ENCODE measurements at places on chromosomes 13 and 19.

GRCh38 chr13:103517066-103517767, 451.0 kb upstream of the SLC10A2 start:
- DNase-seq, result no peak

- no peak for DNase-seq
Measured at GRCh38 chr13:70905035-70905434, 796.8 kb upstream of the KLHL1 start.

DNA sequence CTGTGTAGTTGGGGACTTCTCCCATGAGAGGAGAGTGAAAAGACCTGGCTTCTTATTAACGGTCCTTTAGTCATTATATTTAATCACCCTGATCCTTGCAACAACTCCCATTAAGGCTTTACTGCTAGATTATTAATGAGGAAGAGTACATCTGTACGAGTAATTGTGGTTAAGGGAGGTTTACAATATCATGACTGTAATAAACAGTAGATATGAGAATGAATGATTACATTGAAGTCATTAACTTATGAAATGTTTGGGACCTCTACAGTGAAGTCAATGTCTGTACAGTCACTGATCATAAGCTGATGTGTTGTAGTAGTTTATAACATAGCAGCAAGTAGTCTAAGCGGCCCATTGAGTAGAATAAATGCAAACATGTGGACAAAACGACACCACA, 24.7 kb downstream of the FGF9 start:
- DNase-seq, result no peak

- no peak for DNase-seq
Measured at GRCh38 chr19:52923778-52924593, 758 bp upstream of the ZNF888 start.

DNA sequence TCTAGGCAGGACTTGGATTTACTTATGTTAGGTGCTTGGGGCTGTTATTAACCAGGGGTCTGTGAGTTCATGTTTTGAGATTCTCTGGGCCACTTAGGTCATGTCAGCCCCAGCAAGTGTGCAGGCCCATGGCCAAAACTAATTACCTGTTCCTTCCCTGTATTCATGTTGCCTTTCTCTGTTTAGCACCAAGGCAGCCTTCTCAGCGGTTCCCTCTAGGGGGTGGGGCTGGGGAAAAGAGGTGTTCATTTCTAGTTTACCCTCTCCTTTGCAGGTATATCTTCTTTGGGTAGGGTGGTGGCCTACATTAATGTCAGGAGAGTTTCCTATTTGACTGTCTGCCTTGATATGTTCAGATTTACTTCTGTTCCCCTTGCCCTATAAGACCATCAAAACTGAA, 61.7 kb downstream of the PDS5B start:
- no peak for DNase-seq

GRCh38 chr13:36329361-36329760, 16.8 kb downstream of the SPART start:
- no peak for DNase-seq

DNA sequence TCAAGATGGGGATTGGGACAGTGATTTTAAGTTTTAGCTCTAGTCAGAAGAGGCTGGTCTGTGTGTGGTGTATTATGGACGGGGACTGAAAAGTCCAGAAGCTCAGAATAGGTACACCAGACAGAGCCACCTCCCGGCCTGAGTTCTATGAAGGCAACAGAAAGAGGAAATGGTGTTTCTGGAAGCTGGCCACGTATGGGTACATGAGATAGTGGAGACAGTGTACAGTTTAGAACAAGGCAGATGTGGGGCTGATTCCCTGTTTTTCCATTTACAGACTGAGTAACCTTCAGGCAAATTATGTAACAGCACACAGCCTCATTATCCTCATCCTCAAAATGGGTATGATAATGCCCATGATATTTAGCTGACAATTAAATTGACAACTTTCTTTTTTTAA, 1.3 kb downstream of the ZNF175 start:
- DNase-seq, result no peak

- no peak for DNase-seq
Measured at GRCh38 chr13:97935071-97935470, 18.4 kb upstream of the IPO5 start.

- no peak for DNase-seq
Measured at GRCh38 chr19:51246164-51246552, 4.7 kb upstream of the SIGLECL1 start.

GRCh38 chr19:38735257-38735686, 9.0 kb downstream of the CAPN12 start:
- peak; percentile 76 for DNase-seq

- no peak for DNase-seq
Measured at GRCh38 chr13:74229242-74229641, 95.0 kb upstream of the KLF12 start.

GRCh38 chr13:99297331-99297730, 9.9 kb downstream of the GPR183 start:
- no peak for DNase-seq

- no peak for DNase-seq
Measured at GRCh38 chr13:112760435-112760834, 70.6 kb downstream of the ATP11A start.

DNA sequence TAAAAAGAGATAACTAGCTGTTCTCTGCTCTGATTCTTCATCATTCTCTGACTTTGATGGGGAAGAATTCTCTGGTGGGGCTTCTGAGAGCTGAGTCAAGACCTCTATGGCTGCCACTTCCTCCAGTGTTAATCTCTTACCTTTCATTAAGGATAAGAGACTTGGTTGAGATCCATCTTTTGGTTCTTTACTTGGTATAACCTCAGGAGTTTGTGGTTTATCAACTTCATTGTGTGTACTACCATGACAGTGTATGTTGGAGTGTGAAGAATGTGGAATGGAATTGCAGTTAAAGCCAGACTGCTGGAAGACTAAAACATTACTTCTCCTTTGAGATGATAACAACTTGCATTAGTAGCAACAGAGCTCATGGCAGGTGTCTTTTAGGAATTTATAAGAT, 222.0 kb downstream of the SLITRK5 start:
- DNase-seq, result no peak

DNA sequence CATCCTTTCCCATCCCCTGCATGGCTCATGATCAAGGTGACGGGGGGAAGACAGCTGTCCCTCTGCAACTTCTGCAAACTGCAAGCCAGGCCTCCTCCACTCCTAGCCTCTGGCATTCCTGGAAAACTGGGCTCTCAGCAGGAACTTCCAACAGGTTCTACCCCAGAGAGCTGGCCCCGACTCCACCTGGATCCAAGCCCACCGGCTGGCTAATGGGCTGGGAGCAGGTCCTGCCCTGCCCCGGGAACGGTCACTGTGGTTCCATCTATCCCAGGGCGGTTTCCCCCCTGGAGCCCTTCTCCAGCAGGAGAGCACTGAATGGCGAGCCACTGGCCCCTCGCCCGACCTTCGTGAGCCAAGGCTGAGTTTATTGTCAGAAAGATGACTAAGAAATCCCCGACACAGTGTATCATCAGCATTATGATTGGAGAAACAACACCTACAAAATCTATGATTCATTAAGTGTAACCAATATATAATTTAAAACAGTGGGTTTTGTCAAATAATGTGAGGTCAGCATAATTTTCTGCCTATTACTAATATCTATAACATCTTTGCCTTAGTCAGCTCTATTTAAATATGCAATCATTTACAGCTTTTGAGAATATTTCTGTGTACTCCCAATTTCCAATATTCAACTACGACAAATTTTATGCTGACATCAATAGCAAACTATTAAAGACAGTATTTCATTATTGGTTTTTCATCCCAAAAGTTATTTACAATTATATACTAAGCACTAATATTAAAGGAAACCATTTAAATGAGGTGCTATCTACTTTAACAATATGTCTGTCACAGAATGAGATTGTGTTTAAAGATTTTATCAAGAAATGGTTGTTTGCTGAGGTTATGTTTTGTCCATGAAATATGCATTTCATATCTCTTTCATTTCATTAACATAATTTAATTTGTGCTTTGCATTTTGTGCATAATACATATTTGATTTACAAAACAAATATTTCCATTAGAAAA, 133.0 kb downstream of the URI1 start:
- no peak for DNase-seq

GRCh38 chr13:106835477-106835876, 267.5 kb upstream of the ARGLU1 start:
- DNase-seq, result no peak

- DNase-seq, result no peak
Measured at GRCh38 chr13:84352946-84353345, 470.7 kb upstream of the SLITRK1 start.

DNA sequence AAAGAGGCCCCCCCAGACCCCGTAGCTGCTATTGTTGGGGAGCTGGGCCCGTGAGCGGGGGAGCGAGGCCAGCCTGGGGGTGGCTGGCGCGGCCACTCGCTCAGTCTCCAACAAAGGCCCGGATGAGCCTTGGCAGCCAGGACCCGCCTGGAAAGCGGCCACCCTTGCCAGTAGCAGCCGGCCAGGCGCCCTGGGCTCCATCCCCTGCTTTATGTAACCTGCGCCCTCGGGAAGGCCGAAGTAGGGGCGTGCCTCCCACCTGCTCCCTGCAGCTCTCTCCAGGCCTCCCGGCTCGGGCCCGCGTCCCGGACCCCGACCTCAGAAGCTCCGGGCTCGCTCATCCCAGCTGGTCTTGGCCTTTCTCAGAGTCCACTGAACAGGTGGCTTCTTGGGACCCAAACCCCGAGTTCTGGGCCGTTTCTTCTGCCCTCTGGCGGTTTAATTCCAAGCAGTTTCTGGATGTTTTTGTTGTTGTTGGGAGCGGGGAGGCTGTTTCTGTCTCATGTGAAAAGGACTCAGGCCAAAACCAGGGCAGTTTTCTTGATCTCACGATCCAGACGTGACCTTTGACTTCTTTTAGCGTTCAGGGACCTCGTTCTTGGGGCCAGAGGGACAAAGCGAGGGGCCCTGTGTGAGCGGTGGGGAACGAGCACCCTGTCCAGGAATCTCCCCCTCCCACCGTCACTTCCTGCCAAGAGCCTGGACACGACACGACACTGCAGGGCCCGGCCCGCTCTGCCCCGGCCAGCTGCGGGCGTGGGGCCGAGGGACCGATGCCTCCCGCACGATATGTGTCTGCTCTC, 1.2 kb downstream of the CDC34 start:
- peak; percentile 79 for DNase-seq

DNA sequence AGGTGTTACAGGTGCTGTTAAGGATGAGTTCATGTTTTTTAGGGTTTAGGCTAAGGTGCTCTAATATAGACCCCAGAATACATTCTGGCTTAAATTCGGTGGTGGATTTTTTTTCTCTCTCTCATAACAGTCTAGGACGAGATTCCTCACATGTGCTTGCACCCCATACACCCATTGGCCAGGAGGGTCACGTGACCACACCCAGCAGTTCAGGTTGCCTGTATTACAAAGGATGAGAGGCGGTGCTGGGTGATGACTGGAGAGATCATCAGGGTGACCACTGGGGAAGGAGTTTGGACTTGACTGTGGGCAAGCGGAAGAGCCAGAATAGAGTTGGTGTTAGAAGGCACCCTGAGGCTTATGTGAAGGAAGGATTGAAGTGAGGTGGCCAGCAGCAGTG, 27.7 kb downstream of the PPP2R1A start:
- no peak for DNase-seq

GRCh38 chr13:31234729-31235128, 35.0 kb downstream of the B3GLCT start:
- no peak for DNase-seq

DNA sequence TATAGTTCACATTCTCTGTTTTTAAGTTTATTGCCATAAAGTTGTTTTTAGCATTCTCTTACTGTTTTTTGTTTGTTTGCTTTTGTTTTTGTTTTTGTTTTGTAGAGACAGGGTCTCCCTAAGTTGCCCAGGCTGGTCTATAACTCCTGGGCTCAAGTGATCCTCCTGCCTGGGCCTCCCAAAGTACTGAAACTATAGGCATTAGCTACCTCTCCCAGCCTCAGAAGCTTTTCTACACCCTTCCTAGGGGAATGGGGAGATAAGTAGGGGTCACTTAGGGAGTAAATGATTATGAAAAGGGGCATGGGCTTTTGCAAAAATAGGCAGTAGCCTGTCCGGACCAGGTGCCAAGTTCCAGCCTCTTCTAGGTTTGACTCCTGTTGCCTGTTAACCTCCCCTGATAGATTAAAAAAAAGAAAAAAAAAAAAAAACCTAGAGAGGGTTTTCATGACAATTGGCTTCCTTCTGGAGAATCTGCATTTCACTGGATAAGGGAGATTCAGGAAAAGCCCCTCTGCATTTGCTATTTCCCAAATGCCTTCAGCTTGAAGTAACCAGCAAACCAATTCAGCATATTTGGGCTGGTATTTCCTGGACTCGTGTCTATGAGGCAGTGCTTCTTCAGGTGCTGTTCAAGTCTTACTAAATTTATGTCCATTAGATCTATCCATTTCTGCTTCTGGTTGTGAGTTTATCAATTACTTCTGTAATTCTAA, 216.8 kb downstream of the TM9SF2 start:
- no peak for DNase-seq

DNA sequence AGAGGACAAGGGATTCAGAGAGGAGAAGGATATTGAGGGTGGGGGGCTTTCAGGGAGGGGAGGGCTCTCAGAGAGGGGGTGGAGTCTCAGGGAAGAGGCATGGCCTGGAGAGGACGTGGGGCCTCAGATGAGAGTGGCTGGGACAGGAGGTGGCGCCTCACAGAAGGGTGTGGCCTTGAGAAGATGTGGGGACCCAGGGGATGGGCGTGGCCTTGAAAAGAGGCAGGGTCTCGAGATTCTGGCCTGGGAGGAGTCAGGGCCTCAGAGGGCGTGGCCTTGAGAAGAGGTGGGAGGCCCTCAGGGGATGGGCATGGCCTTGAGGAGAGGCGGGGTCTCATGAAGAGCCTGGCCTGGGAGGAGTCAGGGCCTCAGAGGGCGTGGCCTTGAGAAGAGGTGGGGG, 23.7 kb upstream of the TNFSF14 start:
- DNase-seq, result no peak

DNA sequence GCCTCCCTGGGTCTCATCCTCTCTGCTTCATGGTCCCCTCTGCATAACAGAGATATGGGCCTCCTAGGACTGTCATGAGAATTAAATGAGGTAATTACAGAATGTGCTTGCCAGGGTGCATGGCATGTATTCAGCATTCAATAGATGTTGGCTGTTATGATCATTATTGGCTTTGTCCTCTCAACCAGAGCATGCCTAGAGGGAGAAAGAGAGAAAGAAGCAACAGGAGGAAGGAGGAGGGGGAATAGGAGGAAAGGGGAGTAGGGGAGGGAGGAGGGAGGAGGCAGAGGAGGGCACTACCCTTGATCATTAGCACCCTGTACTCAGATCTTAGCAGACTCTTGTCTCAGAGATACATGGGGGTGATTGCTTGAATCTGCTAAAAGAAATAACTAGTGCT, 41.0 kb upstream of the SIAH3 start:
- no peak for DNase-seq

GRCh38 chr19:55014714-55015113, 23.4 kb downstream of the GP6 start:
- no peak for DNase-seq

DNA sequence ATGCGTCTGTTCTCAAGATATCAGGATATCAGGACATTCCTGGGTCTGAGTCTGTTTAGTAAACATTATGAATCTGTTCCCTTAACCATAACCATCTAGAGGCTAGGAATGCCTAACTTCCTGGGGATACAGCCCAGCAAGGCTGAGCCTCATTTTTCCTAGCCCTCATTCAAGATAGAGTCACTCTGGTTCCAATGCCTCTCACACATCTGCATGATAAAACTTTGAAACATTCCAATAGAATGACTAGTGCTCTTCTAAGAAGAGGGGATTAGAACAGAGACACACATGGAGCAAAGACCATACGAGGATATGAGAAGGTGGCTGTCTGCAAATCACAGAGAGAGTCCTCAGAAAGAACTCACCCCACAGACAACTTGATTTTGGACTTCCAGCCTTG, 20.6 kb upstream of the CABP5 start:
- DNase-seq, result no peak

- DNase-seq, result no peak
Measured at GRCh38 chr19:2519482-2519881, 43.6 kb downstream of the GADD45B start.

All from ecto neural progenitor cell (in vitro differentiated cells).